ENCODE measurements at places on chromosomes 6 and 20.

DNA sequence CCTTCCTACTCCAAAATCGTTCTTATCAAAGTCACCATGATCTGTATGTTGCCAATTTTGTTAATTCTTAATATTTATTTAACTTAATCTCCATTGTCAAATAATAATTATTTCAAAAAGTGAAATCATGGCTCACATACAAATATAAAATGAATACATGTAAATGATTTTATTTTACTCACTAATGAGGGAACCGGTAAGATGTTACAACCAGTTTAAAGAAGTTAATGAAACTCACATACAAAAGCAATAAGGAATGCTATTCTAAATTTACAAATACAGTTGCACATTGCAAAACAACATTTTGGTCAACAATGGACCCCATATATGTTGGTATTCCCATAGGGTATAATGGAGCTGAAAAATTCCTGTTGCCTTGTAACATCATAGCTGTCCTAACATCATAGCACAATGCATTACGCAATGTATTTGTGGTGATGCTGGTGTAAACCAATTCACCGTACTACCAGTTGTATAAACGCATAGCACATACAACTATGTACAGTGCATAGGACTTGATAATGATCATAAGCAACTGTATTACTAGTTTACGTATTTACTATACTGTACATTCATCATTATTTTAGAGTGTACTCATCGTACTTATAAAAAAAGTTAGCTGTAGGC is 6.5 kb upstream of the SLC22A16 start:
- DNase-seq = no peak

DNA sequence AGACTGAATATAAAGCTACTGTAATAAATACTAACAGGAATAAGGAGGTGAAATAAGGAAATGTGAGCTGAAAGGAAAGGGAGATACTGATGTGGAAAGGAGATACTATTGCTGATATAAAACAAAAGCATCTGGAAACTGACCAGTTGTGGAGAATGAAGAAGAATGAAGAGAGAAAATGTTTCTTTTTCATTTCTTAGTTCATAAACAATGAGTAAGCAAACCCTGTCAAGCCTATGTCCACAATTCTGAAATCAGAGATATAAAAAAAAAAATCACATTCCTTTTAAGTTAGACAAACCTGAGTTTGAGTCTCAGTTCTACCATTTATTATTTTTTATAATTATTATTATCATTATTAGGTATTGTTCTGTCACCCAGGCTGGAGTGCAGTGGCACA is 121.6 kb upstream of the GJE1 start:
- no peak for DNase-seq

GRCh38 chr6:106910999-106911949 is 63.3 kb downstream of the CD24 start:
- no peak for DNase-seq

GRCh38 chr6:45896783-45897441 is 118.7 kb downstream of the CLIC5 start:
- no peak for DNase-seq

GRCh38 chr6:88611721-88612120 is 351.7 kb downstream of the RNGTT start:
- DNase-seq = no peak

GRCh38 chr6:127266892-127267645 is 405 bp downstream of the RNF146 start:
- DNase-seq = peak; percentile 49

DNA sequence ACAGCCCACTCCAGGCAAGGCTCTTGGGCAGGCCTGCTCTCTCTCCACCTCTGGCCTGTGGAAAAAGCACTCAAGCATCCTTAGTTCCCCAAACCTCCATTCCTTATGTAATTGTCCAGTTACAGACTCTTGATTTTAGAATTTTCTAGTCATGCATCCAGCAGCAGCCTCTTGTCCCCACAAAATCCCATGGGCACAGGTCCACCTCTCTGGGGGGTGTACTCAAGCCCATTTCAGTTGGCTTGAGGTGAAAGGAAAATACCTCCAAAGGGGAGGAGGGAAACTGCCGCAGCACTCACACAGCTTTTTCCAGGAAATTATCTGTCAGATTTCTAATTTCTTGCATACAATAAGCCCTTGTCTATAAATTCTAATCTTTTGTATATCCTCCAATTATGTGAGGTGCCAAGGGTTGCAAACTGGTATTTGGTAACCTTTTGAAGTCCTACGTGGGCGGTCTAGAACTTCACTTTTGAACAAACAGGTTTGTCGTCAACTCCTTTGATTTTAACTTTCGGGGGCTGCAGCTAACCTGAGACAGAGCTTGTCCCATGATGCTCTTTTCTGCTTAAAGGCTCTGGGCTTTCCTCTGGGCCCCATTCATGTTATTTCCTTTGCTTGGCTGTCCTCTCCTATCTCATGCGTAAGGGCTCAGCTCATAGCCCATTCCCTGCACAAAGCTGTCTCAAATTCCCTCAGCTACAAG is 104.7 kb upstream of the CEP85L start:
- no peak for DNase-seq

GRCh38 chr20:12113468-12114371 is 196.0 kb downstream of the BTBD3 start:
- no peak for DNase-seq

DNA sequence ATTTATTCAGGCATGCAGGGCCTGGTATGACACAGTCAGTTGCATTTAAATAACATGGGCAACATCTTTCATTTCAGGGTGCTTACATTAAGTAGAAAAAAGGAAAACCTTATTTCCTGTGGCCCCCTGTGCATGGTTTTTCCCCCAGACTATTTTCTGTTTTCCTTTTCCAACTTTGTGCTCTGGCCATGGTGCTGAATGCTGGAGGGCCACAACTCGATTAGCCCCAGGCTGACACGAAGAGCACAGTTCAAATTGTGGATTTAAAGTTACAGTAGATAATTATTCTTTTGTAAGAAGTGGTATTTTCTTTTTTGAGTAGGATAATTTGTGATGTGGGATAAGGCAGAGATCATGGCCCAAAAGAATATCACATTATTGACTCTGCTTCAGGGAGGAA is 332.0 kb downstream of the HAO1 start:
- no peak for DNase-seq

GRCh38 chr6:133532908-133533307 is 291.8 kb downstream of the EYA4 start:
- no peak for DNase-seq

DNA sequence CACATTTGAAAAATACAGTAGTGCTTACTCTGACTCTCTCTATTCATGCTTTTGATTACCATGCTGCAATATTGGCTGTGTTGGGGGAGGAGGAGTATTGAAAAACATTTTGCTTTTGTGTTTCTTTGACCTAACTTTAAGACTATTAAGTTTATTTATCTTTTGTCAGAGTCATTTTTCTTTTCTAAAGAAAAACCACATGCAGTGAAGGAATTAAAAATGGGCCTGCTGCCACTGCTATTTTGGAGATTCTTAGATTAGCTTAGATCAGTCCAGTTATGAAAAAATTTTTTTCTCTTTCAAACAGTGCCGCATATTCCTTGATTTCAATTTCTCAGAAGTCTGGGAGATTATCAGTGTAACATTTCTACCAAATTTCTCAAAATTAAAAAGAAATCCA is 36.1 kb downstream of the BCKDHB start:
- DNase-seq = no peak

DNA sequence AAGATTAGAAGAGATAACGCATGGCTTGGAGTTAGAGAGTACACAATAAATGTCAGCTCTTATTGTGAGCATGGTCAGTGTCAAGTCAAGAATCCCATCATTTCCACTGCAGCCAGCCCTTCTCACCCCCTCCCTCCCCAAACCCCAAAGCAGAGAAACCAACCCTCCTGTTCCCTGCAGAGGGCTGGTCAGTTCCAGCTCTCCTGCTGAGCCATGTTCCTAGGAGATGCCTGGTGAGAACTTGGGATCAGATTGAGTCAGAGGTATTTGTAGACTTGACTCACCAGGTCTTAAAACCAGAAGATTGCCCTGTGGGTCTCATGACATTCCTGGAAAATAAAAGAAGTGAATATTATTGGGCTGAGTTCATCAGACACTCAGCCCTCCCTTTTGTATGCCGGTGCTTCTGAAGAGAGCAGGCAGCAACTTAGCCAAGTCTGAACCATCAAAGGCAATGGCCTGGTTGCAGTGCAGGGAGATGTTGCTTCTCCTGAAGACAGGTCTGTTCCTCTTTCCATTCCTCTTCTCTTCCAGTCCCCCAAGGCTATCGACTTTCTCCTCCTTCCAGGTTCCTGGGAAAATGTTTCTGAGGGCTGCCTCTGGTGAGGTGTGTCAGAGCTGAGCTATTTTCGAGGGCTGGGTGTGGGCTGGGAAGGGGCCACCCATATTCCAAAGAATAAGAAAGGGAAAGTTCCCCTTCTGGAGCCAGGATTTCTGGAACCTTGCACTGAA is 278.2 kb upstream of the SUPT3H start:
- DNase-seq = no peak

GRCh38 chr20:16662467-16662866 is 67.4 kb upstream of the SNRPB2 start:
- DNase-seq = no peak

DNA sequence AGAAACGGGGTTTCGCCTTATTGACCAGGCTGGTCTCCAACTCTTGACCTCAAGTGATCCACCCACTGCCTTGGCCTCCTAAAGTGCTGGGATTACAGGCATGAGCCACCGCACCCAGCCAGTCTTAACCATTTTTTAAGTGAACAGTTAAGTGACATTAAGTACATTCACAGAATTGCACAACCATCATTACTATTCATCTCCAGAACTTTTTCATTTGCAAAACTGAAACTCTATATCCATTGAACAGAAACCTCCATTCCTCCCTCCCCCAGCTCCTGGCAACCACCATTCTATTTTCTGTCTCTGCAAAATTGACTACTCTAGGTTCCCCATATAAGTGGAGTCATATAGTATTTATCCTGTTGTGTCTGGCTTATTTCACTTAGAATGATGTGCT is 59.7 kb downstream of the PLCB4 start:
- DNase-seq = no peak

DNA sequence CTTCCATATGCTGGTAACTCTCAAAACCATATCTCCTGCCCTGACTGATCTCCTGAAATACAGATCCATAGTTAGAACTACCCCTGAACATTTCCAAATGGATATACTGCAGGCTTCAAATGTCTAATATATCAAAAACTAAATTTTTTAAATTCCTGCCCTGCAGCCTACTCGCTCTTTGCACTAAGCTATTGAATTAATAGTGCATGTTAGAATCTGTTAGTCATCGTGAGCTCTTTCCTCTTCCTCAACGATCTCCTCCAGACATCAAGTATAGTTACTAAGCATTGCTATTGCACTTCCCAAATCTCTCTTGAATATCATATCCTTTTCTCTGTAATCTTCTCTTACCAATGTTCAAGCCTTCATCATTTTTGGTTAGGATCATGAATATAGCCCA is 26.0 kb upstream of the RSPO3 start:
- no peak for DNase-seq

DNA sequence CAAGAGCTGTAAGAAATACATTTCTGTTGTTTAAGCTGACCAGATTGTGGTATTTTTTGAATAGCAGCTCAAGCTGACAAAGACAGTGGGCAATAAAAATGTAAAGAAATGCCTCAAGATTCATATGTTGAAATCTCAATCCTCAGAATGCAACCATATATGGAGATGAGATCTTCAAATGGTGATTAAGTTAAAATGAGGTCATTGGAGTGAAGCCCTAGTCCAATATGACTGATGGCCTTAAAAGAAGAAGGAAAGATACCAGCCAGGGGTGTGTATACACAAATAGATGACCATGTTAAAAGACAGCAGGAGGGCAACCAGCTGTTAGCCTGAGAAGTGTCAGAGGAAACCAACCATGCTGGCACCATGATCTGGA is 7.1 kb upstream of the DDO start:
- no peak for DNase-seq

- no peak for DNase-seq
These were observed 50.9 kb downstream of the SNRNP48 start for GRCh38 chr6:7640607-7641577.

DNA sequence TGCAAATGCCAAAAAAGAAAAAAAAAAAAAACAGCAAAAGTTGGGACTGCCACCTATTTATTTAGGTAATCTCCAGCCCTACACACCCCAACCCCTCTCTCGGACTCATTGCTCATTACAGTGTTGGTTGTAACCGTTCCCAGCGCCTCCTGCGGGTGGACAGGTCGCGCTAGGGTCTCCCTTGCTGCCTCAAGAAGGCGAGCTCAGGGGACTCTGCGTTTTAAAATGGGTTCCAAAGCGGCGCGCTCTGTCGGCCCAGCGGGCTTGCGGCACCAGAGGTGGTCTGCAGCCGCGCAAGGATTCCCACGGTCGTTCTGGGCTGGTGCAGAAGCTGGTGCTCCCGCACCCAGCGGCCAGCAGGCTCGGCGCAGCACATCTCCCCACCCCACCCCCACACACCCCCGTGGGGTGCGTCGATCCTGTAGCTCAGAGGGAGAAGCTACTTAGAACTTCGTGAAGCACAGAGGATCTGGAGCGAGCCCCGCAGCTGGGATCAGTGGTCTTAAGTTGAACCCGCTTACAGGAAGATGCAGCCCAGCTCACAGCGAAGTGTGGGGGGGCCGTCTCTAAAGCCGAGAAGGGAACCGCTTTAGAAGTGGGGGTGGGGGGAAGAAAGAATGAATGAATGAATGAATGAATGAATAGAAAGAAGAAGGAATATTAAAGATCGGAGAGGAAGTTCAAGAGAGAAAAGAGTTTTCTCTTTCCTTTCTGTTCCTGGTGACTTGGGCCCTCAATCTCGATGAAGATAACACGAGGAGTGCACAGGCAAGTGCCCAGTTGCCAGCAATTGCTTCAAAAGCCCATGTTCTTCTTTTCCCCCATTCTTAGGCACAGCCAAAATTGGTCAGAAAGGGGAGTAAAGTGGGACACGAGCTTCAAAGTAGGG is 780 bp downstream of the TFAP2A start:
- no peak for DNase-seq

DNA sequence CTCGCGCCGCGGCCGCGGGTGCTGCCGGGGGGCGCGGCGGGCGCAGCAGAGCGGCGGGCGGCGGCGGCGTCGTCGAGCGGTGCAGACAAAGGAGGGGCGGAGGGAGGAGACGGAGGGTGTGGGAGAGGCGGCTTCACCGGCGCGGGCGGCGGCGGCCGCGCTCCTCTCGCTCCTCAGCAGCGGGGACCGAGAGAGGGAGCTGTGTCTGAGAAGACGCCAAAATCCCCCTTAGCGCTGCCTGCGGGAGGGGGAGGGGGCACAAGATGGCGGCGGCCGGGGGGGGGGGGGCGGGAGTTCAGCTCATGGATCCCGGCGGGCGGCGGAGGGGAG is 296 bp downstream of the ADNP start:
- no peak for DNase-seq

GRCh38 chr6:150334790-150335783 is 33.7 kb upstream of the IYD start:
- DNase-seq = no peak

- DNase-seq = no peak
These were observed 60.3 kb upstream of the FABP7 start for GRCh38 chr6:122719176-122719575.

DNA sequence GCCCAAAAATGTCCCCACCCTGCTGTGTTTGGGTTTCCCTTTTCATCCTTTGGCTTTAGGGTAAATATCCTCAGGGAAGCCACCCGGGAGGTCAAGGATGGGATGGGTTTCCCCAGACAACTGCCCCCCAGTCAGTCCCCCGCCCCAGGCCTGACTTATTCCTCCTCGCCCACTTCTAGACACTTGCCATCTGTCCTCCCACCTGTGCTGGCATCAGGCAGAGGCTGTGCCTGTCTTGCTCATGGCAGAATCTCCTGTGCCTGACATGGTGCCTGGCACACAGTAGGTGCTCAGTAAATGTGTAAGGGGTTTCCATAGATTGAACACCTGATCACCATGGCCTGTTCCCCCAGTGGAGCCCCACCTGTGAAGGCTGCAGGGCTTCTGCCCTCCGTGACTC is 141.8 kb downstream of the PHACTR3 start:
- DNase-seq = no peak

- DNase-seq = peak; percentile 58
These were observed 25.9 kb downstream of the ZBP1 start for GRCh38 chr20:57594092-57594951.

All from stimulated activated CD4-positive, alpha-beta T cell treated with anti-CD3 and anti-CD28 coated beads, Interleukin-12 subunit alpha, Interleukin-12 subunit beta, amount 100 ng/mL, for 4 hours (primary cell).